ENCODE measurements at places on chromosomes 16 and 17.

- no peak for DNase-seq
Measured at GRCh38 chr16:3478242-3478925, 16.9 kb downstream of the C16orf90 start.

DNA sequence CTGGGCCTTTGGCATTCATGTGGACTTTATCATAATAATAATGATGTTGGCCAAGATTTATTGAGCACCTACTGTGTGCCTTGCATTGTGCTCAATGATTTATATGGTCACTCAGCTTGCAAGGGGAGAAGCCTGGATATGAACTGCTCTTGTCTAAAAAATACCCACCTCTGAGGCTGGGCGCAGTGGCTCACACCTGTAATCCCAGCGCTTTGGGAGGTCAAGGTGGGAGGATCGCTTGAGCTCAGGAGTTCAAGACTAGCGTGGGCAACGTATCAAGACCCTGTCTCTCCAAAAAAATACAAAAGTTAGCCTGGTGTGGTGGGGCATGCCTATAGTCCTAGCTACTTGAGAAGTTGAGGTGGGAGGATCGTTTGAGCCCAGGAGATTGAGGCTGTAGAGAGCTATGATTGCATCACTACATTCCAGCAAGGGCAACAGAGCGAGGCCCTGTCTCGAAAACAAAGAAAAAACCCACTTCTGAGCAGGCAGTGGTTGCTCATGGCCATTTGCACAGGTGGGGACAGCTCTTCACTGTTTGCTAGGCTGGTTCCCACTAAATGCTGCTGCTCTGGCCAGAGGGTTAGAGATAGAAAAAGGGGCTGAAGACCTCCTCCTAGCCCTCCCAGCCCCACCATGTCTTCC, 4.3 kb upstream of the ADGRG1 start:
- no peak for DNase-seq

- DNase-seq, result no peak
Measured at GRCh38 chr16:84963066-84963465, 48.3 kb downstream of the ZDHHC7 start.

- no peak for DNase-seq
Measured at GRCh38 chr17:66467766-66468165, 165.4 kb downstream of the PRKCA start.

DNA sequence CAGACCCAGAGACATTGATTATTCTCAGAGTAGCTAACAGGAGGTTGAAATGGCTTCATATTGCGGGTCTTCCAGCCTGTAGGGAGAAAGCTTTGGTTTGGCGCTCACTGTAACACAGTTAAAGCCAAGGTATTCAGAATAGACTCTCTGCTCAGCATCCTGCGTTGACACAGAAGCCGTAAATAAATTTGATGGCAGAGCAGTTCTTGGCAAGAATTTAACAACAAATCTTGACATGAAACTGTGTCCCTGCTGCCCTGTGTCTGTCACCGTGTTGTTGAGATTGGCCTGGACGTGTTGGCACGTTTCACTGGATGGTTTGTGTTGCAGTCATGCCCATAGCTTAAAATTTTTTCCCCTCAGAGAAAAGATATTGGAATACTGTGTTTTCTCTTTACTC, 359.6 kb downstream of the SNX29 start:
- DNase-seq, result no peak

- no peak for DNase-seq
Measured at GRCh38 chr16:13120557-13120956, 219.2 kb downstream of the SHISA9 start.

DNA sequence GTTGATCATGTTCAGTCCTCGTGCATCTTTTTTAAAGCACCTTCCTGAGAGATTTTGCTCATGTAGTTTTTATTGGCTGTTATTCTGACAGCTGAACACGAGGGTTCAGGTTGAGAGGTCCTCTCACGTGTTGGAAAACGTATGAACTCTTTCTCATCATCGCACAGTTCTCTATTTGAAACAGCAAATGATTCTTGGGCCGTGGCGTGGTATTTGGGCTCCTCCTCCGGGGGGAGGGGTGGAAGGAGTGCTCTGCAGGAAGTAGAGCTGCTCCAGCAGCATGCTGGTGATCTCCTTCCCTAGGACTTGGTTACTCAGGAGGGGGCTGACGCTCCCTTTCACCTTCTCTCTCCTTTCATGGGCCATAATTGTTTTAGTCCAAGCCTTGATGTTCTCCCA, 70.4 kb downstream of the KSR1 start:
- no peak for DNase-seq

DNA sequence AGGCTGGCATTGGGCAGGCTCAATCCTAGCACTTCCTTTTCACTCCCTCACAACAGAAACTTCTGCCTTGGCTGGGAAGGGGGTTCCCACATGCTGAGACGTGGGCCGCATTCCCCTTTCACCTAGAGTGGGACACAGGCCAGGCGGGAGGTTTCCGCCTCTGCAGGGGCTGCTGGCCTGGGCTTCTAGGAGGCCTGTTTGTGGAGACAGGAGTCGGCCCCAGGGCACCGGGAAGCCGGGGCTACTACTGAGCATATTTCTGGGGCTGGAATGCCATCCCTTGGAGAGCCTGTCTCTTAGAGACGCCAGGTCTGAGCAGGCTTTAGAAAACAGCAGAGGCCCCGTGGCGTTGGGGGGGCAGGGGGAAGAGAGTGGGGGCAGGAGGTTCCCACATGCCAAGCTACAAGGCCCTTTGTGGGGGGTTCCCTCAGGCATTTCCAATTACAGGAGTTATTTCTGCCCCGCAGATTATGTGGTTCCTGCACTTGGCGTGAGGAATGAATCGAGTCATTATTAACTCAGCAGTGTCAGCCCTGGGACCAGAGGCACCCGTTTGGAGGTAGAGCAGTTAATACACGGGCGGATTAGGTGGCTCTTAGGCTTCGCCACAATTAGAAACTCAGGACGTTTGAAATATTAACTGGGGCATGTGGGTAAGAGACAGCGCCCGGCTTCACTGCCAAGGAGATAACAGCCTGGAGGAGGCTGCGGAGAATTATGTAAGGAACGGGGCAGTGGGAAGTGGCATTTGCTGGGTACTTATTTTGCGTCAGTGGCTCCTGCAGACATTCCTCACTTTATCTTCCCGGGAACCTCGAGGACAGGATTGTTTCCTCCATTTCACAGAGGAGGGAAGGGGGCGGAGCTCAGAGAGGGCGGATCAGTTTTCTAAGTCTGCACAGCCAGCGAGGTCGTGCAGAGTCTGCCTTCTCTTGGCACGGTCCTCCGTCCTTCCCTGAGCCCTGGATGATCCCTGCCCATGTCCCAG, 162.5 kb downstream of the MAF start:
- DNase-seq, result no peak

GRCh38 chr17:67030641-67031040, 13.7 kb upstream of the CACNG1 start:
- no peak for DNase-seq

- DNase-seq, result no peak
Measured at GRCh38 chr17:63446753-63447470, 806 bp upstream of the CYB561 start.
